ENCODE measurements at places on chromosomes 11 and 22.

DNA sequence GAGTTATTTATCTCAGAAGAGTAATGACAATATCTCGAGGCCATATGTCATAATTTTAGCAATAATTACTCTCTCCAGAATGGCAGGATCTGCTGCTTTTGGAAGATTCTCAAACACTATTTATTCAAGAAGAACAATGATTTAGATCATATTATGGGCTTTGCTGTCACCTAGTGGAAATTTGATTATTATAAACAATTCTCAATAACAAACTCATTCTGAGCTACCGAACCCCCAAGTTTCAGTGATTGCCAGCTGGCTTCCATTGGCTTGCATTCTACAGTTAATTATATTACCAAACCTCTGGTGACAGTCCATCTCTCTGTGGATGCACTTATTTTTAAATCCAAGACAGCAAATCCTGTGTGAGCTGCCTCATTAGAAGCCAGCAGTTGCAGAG is 27.9 kb upstream of the SLC36A4 start:
- DNase-seq: no peak

DNA sequence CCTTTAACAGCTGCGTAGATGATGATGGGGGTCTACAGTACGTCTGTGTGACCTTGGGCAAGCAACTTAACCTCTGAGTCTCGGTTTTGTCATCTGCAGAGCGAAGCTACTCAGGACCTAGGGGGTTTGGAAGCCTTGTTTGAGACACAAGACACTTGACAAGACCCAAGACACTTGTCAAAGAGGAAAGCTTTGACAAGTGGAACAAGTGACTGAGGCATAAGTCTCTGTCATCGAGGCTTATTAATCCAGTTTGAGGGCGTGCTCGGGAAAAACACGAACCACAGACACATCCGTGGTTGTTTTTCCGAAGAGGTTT is 732 bp upstream of the PC start:
- DNase-seq: no peak

DNA sequence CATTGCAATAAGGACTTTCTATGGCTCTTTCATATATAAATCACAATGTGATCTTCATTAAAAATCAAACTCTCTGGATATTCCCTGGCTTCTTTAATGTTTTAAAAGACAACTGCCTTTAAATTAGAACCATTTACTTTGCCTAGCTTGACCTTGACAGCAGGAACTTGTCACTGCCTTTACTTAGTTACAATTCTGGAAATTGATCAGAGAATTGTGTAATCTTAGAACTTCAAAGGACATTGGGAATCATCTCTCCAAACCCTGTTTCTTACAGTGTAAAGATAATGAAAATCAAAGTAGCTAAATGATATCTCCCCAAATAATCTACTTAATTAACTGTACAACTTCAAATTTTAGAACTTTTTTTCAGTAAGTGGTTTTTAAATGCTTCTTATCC is 517.6 kb upstream of the CCDC179 start:
- no peak for DNase-seq

DNA sequence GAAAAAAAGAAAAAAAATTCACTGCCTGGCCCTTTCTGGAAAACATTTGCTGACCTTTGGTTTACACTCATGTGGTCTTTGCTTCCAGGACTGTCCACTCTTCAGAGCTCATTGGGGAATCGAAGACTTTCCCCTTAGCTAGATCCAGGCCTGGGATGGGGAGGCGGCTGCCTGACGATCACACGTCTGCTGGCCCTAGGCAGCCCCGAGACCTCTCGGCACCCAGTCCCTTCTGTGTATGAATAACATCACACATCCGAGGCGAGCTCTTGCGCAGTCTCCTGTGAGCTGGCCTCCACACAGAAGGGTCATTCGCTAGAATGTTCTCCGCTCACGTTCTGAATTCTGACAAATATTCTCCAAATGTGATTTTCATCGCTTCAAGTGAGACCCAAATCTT is 25.7 kb upstream of the GAL start:
- no peak for DNase-seq

GRCh38 chr11:22768281-22768680 is 61.3 kb downstream of the SVIP start:
- DNase-seq: no peak

GRCh38 chr11:29093416-29094120 is 923.3 kb downstream of the KCNA4 start:
- DNase-seq: no peak

DNA sequence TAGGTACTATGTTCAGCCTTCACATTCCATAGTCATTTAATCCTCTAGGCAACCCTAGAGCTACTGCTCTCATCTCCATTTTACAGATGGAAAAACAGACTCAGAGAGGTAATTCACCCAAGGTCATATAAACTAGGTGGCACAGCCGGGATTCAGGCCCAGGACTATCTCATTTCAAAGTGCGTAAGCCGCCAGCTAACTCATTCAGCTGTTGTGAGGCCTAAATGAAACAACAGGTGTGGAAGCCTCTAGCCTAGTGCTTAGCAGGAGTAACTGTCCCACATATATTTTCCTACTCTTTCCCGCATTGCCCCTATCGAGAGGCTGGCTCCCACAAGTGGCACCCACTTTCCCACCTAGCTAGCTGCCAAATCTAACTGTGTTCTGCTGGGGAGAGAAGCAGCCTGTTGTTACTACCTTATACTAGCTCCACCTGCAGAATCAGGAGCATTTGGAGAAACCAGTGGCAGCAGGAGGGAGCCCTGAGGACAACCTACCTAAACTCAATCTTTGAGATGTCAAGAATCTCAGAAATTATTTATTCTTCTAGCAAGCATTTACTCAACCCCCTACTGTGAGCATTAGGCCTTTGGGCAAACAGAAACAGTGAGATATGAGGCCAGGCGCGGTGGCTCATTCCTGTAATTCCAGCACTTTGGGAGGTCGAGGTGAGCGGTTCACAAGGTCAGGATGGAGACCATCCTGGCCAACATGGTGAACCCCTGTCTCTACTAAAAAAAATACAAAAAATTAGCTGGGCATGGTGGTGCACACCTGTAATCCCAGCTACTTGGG is 20.9 kb downstream of the PRG3 start:
- no peak for DNase-seq

- DNase-seq: no peak
Measured at GRCh38 chr11:95138448-95138847, 48.8 kb downstream of the ENDOD1 start.

GRCh38 chr11:47437746-47438418 is 11.1 kb downstream of the RAPSN start:
- no peak for DNase-seq

GRCh38 chr11:126543691-126544090 is 188.2 kb downstream of the ST3GAL4 start:
- no peak for DNase-seq

DNA sequence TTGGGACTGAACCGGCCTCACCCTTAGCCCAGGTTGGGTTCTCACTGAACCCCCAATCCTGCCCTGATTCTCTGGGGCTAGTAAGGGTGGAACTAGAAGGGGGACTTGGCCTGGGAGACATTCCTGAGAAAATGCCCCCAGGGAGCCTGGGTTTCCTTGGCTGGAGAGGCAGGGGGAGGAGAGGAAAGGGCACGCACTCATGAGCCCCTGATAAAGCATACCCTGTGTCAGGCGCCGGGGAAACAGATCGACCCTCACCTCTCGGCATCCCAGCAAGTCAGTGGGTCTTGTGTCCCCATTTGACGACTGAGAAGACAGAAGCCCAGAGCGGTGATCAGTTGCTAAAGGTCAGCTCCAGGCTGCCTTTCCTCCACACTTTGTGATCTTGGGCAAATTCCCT is 47.7 kb upstream of the RTL6 start:
- DNase-seq: no peak

- DNase-seq: no peak
Measured at GRCh38 chr11:133843454-133843987, 1.8 kb downstream of the SPATA19 start.

GRCh38 chr11:71489311-71490043 is 36.5 kb downstream of the NADSYN1 start:
- no peak for DNase-seq

DNA sequence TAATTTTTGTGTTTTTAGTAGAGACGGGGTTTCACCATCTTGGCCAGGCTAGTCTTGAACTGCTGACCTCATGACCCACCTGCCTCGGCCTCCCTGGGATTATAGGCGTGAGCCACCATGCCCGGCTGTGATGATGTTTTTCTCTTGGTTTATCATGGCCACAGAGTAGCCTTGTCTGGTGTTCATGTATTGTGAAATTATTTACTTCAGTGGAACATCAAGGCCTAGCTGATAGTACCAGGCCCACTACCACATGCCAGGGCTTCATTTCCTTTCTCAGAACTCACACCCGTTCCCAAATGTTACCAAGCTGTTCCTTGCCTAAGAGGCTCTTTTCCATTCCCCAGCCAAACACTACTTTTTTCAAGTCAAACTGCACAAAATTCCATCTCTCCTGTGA is 6.1 kb upstream of the DDB2 start:
- no peak for DNase-seq

DNA sequence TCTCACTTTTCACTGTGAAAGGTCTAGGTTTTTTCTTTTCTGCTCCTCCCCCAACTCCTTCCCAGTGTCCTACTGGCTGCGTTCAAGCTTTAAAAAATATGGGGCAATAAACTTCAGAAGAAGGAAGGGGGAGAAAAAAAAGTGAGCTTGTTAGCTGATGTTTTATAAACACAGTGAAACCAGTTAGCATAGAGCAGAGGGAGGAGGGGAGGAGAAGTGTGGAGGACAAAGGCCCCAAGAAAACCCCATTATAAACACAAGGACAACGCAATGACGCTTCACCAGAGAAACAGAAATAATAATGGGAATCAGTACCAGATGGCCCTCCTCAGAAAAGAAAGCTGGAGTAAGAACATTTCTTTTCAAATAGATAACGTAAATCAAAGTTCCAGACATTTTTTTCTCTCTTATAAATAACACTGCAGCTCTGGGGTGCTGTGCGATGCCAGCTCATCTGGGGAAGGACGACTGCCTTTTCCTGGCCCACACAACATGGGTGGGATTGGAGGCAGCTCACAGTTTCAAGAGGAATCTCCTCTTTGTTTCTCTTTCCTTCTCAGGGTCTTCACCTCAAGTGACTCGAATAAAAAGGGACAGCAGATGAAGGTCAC is 235.4 kb upstream of the NARS2 start:
- peak; percentile 52 for DNase-seq

GRCh38 chr22:28379951-28380350 is 299.7 kb downstream of the TTC28 start:
- DNase-seq: no peak

- DNase-seq: no peak
Measured at GRCh38 chr22:20217563-20217962, 50.6 kb downstream of the RTN4R start.

GRCh38 chr11:27279460-27279859 is 83.6 kb downstream of the CCDC34 start:
- no peak for DNase-seq

DNA sequence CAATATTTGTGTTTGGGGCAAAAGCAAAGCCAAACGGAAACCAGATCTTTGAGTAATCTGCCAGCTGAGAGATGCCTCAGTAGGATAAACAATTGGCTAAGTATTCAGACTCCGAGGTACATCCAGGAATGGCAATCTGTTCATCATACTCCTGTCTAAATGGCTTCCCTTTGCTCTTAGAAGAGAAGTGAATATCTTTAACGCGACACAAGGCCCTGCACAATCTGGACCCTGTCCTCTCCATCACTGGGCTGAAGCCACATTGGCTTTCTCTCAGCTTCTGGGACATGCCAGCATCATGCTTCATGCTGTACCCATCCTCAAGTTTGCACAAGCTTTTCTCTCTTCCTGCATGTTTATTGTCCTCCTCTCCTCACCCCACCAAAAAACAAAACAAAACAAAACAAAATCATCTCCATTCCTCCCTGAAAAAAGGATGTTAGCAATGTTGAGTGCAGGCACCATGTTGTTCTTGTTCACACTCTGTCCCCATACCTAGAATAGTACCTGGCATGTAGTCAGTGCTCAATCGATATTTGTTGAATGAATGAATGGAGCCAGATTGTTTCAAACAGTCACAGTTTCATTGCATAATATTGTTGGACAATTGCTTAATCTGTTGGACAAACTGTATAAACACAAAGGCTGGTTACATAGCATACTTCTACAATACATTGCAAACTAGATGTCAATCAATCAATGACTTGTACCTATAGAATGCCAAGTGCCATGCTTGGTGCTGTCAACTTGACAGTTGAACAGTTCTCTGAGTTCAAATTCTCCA is 38.2 kb upstream of the SESN3 start:
- no peak for DNase-seq

- no peak for DNase-seq
Measured at GRCh38 chr11:118099838-118100556, 13.2 kb upstream of the SMIM35 start.

DNA sequence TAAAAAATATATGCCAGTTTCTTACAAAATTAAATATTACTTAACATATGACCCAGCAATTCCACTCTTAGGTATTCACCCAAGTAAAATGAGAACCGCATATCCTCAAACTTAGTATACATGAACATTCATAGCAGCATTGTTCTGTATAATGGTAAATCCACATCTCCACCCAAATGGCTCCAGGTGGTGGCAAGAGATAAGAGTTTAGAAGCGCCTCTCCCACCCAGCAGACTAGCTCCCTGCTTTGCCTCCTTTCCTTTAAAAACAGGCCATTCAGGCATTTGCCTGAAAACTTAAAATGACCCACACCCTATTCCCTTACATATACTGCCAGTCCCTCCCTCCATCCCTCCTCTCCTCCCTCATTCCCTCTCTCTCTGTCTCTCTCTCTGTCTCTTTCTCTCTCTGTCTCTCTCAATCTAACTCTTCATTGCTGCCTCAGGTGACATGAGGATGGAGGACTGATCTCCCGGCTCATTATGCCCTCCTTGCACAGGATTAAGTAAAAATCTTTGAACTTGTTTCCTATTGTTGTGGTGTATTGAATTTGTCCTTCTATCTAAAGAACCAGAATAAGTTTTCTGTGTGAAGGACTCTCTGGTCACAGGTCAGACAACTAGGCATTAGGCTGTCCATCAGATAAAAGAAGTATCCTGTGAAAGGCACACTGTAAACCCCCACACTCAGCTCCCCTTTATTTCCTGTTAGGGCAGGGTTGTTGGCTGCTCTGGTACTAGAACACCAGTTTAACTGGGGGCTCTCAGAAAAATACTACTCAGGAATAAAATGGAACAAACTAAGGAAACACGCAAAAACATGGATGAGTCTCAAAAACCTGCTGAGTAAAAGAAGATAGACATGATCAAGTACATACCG is 48.3 kb downstream of the RRP8 start:
- DNase-seq: no peak

GRCh38 chr11:26048271-26048670 is 283.7 kb upstream of the ANO3 start:
- no peak for DNase-seq

Measured in brain pericyte (primary cell).